NCI-H524 (cell line): ENCODE measurements at places on chromosomes 13 and 19.

GRCh38 chr19:17511724-17512573 is 500 bp downstream of the PGLS start:
- peak; percentile 86 for DNase-seq

GRCh38 chr19:38034492-38034860 is 127.5 kb downstream of the SIPA1L3 start:
- DNase-seq: peak; percentile 49

GRCh38 chr13:73171271-73171682 is 112.5 kb downstream of the KLF5 start:
- no peak for DNase-seq

DNA sequence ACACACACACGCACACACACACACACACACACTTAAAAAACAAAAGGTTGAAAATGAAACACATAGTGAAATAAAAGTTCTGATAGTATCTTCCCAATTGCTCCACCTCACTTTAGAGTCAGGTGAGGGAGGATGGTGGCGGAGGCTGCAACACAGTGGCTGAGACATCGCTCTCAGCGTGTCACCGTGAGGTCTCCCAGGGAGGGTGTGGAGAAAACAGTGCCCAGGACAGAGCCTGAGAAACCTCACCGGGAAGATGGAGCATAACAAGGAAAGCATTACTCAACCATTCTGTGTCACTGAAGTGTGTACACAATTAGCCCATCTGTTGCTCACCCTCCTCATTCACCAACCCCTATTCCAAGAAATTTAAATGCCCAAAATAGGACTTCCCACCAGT is 111.4 kb upstream of the USP29 start:
- DNase-seq: no peak

DNA sequence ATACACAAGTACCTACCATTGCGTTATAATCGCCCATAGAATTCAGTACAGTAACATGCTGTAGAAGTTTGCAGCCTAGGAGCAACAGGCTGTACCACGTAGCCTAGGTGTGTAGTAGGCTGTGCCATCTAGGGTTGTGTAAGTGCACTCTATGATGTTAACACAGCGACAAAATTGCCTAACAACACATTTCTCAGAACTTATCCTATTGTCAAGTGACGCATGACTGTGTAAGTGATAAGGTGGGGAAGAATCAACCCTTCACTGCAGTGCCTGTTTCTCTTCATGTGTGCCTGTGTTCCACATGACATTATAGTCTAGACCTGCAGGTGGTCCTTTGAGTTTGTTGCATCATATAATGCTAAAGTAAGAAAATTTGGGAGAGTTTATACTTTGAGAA is 94.0 kb downstream of the PCDH9 start:
- DNase-seq: no peak

DNA sequence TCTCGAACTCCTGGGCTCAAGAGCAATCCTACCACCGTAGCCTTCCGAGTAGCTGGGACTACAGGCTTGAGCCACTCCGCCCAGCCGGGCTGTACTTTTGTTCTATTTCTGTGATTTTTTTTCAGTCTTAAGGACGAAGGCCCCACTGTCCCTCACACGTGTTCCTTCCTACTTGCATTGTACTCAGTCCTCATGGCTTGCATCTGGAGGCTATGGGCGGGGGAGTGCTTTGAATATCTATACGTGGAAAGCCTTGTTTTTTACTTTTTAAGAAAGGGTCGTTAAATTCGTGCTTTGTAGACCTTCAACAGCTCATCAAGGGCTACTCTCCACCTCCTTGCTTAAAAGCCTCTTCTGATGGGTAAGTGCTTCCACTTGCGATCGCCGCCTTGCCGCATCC is 36.8 kb downstream of the NLRP12 start:
- DNase-seq: no peak

DNA sequence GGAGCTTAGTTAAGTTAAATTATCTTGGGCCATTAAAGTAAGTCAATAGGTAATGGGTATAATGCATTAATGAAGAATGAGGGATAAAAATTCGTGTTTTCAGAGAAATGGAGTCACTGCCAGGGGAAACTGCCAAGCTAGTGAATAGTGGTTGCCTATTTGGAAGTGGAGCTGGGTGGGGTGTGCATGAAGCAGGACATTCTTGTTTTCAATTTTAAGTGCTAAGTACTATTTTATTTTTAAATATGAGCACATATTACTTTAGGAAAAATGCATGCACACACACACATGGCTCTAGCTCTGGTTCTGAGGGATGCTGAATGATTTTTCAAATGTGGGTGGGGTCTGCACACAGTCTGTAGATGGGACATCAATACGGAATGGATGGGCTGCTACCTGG is 717.7 kb upstream of the SGCG start:
- DNase-seq: no peak
